Stimulated activated CD4-positive, alpha-beta T cell treated with anti-CD3 and anti-CD28 coated beads, Interleukin-1b, Interleukin-23, amount 100 ng/mL, for 4 hours (primary cell): ENCODE measurements at places on chromosomes 11 and 22.

DNA sequence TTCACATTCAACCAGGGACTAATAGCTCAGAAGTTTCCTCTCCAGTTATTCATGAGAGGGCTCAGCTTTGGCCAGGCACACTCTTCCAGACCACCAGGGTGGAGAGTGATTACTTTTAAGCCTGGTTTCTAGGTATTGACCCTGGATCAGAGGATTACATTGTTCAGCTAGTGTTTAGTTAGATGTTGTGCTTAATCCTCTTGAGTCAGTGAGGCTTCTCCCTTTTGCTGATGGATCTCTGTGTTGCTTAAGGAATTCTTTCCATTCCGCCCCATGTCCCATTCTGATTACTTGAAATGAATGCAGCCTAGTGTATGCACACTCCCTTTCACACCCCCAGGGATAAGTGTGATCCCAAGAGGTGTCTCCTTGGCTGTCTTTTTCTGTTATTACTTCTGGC is 271.7 kb upstream of the ANO5 start:
- no peak for DNase-seq

DNA sequence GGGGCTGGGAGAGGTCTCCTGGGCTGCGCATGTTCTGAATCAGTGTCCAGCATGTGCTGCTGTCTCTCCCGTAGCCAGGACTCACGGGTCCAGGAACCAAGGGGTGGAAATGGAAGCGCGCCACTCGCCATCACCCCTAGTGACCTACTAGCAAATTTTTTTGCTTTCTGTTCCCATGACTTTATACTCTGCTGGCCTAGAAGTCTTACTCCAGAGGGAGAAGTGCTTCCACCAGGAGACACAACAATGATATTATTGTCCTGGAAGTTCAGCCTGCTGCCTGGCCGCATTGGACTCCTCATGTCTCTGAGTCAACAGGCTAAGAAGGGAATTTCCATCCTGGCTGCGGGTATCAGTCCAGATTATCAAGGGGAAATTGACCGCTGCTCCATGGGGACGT is 729.7 kb downstream of the BRD1 start:
- no peak for DNase-seq

- no peak for DNase-seq
Measured at GRCh38 chr22:49432897-49433443, 394.7 kb downstream of the BRD1 start.

GRCh38 chr11:64878223-64878493 is 263 bp downstream of the EHD1 start:
- no peak for DNase-seq

GRCh38 chr11:63985812-63986155 is 454 bp upstream of the OTUB1 start:
- DNase-seq: peak; percentile 54

DNA sequence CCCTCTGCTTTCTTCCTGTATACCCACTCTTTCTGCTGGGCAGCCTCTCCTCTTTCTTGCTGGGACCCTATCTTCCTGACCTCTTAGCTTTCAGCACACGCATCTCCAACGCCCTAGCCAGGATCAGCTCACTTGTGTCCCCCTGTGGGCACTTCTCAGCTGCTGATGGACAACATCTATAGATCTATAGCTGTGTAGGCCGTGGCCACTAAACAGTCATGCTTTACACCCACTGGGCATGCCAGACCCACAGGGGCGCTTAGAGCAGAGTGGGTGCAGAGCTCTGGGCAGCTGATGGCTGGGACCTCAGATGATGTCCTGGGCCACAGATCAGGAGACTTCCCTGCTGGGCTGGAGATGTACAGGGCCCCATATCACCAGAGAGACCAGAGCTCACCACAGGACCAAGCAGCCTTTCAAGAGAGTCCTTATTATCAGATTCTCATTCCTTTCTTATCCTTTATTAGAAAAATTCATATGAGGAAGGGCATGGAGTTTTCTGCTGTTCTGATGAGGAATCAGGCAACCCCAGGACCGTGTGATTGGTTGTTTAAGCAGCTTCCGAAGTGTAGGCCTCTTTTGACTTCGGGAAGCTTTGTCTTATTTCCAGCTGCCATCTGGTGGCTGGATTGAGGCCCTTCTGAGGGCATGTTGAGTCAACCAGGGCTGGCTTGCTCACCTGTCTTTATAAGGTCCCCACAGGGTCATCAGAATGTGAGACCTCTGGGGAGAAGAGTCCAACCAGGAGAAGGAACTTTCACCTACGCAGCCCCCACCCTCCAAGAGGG is 60.5 kb downstream of the OSBP2 start:
- peak; percentile 31 for DNase-seq

DNA sequence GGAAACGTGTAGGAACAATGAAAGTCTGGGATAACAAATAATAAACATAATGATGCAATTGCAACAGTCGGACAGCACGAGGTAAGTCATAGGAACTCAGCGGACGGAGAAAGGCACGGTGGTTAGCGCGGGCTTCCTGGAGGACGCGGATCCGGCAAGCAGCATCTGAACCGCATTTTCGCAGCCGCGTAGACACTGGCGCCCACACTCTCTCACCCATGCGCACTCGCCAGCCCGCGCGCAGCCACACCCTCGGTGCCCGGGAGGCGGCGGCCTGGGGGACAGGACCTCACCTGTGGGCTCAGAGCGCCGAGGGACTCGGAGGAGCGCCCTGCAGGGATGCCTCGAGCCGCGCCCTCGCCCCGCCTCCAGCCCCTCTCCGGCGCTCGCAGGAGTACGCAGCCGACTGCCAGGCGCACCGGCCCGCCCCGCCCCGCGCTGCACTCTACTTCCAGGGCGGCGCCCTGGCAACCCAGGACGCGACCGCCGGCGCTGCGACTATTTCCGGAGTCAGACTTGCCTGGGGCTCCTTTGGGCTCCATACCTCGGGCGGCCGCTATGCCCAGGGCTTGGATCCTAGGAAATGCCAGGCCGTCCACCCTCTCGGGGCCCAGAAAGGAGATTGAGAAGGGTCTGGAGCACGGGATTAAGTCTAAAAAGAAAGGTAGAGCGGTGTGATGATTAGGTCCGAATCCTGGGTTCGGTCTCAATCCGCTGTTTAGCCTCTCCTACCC is at the start of gene TTLL1:
Gene TTLL1, minus strand, starts transcription at position 408 of the 734 bp plus-strand sequence. CDS start 13,805 bp downstream, outside the sequence.
- peak; percentile 87 for DNase-seq

DNA sequence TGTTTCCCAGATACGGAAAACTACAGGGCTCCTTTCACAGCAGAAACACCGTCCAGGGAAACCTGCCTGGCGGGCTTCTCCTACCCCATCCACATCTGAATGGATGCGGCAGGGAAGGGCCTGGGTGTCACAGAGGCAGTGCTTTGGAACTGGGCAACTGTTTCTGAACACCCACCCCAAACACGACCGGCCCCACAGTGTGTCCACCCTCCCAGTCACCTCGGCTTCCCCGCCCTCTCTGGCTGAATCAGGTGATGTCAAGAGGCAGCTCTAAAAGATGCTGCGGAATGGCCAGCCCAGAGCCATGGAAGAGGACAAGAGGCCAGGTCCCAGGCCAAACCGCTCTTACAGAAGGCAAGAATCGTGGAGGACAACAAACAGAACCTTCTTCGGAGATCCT is 22.0 kb downstream of the IFT27 start:
- DNase-seq: no peak

GRCh38 chr11:85737738-85738137 is 51.7 kb upstream of the CCDC89 start:
- DNase-seq: no peak

GRCh38 chr11:45104006-45104789 is 42.2 kb upstream of the PRDM11 start:
- no peak for DNase-seq
